ENCODE measurements at places on chromosomes 12 and 14.

DNA sequence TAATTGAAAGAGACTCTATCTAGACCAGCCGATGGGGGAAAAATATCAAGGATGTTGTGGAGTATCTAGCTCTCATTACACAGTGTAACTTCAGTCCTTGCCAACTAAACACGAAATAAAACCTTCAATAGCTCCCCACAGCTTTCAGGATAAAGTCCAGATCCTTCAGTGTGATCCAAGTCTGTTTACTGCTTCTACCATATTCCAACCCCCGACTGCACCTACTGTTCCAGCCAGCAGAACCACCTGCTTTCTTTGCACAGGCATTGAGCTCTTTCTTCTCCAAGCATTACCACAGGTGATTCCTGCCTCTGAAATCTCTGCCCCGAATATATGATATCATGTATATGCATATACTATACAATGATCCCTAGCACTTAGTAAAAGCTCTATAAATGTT lies 2.2 kb upstream of the LRRC23 start:
- no peak for DNase-seq

GRCh38 chr14:23432102-23432925 lies 3.1 kb downstream of the MYH7 start:
- no peak for DNase-seq

GRCh38 chr14:54202288-54202687 lies 194.5 kb upstream of the CDKN3 start:
- no peak for DNase-seq

DNA sequence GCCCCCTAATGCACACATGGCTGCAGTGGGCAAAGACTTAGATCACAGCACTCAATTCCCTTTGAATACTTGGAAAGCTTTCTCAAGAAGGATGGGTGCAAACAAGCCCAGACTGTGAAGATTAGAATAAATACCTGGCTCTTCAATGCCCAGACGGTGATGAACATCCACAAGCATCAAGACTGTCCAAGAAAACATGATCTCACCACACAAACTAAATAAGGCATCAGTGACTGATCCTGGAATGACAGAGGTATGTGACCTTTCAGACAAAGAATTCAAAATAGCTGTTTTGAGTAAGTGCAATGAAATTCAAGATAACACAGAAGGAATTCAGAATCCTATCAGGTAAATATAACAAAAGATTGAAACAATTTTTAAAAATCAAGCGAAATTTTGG lies 43.8 kb upstream of the ZDHHC17 start:
- DNase-seq, result no peak

DNA sequence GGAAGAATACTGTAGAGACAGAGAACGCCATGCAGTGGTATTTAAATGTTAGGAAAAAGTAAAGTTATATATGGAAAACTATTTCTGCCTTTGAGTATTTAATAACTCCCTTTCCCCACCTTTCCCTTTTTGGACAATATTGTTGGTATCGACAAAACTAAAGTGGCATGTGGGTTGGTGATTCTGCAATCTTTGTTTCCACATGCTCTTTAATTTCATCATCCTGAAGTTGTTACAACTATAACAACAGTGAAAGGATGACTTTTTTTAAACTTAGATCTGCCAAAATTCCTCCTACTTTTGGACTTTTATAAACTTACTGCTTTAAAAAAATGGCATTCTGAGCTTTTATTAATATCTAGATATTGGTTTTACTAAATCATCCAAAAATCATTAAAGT lies 25.3 kb downstream of the TTC8 start:
- no peak for DNase-seq

- no peak for DNase-seq
Observed at GRCh38 chr12:71046215-71046614, 111.6 kb downstream of the TSPAN8 start.

DNA sequence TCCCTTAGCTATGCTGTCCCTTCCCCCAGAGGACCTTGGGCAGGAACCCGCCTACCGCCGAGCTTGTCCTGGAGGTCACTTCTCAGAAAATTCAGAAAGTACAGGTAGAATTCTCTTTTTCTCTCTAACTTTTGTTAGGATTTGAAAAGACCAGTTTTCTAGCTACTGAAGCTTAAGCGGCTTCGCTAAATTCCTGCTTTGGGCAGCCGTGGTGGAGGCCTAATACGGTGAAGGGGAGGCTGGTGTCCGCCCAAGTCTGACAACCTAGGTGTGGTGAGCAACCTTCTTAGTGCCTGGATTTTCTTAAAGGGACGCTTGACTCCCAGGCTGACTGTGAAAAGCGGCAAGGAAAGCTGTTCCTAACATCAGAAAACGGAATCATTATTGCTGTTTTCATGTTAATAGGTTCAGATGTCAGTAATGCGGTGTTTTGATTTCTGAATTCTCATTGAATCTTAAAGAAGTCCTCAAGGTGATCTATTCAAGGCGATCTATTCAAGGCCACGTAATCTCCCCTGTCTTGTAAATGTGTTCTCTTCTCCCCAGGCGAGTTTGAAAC lies 835 bp downstream of the FGD4 start:
- DNase-seq, result no peak

GRCh38 chr12:24049728-24050127 lies 100.3 kb upstream of the SOX5 start:
- no peak for DNase-seq

GRCh38 chr12:113231235-113232088 lies 10.2 kb downstream of the TPCN1 start:
- no peak for DNase-seq

DNA sequence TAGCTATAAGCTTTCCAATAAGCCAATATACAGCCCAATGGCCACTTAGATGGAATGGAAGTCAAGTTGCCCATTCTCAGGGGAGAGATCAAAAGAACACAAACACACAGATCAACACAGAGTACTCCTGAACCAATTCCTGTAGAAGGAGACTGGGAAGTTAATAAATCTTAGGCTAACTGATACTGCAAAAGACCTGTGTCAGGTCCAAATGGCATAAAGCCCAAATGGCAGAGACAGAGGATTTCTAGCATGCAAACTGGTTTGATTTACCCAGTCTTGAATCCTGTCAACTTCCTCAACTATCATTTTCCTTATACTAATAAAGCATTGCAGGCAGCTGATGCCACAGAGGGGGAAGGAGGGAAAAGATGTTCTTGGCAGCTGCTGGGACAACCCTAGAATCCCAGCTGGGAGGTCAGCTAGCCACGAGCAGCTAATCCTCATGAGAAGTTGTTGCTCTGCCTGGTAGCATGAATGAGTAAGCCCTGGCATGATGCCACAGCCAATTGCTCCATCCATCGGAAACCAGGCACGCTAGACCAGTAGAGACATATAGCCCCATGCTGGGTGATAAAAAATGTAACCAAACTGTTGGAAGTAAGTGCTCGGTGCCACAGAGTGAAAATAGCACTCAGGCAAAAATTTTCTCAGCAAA lies 26.2 kb downstream of the ANG start:
- no peak for DNase-seq

DNA sequence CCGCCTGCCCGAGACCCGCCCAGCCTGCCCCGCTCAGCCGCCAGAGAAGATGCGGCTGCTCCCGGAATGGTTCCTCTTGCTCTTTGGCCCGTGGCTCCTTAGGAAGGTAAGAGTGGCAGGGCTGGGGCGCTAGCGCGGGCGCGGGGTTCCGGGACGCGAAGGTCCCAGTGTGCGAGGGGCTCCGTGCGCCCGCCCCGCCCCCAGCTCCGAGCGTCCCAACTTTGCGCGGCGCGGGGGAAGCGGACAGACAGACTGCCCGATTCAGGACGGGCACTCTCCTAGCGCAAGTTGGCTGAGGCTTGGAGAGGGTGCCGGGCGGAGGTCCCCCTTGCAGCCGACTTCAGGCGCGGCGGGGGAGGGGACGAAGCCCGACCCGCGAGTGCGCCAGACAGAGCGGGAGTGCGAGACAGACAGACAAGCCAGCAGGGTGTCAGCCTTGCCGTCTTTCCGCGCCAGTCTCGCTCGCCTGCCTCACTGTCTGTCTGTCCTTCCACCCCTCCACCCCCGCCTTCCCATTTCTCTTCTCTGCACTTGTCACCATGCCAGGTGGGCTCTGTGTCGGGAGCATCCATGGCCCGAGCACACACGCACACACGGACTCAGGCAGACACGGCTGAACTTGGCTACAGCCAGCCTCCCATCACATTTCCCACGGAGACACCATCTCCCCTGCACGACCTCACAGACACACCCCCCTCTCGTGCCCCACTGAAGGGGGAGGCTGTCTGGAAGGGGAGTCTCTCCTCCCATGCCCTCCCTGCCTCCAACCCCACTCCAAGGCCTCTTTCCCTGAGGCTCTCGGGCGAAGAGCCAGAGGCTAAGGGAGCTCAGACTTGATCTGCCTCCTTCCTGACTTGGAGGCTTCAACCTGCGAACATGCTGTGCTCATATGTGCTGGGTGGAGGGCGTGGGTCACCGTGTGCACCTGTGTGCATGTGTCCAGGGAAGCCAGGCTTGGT lies 606 bp downstream of the NXPH4 start:
- DNase-seq, result peak; percentile 28

DNA sequence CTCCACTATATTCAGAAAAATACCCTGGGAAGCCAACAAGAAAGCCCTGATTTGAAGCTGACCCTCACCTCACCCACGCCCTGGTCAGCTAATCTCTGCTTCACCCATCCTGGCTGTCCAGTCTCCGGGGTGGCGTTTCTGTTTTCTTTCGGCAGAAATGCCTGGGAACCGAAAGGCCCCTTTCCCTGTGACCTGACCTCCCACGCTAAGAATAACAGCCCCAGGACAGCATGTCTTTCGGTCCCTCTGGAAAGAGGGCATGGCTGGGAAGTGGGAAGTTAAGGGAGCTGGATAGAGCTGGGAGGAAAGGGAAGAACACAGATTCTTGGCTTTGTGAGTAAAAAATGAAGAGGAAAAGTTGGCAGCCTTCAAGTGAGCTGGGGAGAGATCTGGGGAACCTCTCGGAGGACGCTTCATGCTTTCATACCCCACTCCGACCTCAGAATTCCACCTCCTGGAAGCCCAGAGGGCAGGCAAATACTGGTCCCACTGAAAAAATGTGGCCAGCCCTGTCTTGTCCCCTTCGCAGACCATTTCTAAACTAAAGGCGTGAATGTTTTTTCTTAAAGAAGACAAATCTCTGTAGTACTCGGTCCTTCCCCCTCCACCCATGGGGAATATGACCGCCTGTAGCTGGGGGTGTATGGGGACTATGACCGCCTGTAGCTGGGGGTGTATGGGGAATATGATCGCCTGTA lies 163.0 kb upstream of the FKBP4 start:
- no peak for DNase-seq

GRCh38 chr14:97002454-97002853 lies 205.3 kb downstream of the VRK1 start:
- no peak for DNase-seq

GRCh38 chr12:66113471-66113870 lies 17.1 kb downstream of the LLPH start:
- DNase-seq, result no peak

DNA sequence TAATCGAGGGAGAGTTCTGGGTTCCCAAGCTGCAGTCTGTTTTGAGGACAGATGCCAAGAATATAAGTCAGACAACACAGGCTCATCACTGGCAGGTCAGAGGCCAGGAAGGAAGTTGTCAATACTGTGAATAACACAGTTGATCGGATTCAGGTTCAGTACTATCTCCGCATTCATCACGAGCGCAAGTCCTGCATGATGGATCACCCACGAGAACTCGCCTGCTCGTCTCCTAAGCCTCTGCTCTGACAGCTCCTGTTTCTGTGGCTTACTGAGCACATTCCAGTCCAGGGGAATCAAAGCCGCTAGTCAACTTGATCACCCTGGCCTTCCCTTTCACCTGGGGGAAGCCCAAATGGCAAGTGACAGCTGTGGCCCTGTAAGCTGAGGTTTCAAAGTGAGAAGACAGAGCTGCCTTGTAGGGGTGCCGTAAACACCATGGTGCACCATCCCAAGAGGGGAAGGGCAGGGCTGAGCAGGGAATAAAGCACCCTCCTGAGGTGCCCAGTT lies 60.1 kb upstream of the DICER1 start:
- DNase-seq, result no peak

- no peak for DNase-seq
Observed at GRCh38 chr14:73762375-73762822, 48.2 kb upstream of the PNMA1 start.

DNA sequence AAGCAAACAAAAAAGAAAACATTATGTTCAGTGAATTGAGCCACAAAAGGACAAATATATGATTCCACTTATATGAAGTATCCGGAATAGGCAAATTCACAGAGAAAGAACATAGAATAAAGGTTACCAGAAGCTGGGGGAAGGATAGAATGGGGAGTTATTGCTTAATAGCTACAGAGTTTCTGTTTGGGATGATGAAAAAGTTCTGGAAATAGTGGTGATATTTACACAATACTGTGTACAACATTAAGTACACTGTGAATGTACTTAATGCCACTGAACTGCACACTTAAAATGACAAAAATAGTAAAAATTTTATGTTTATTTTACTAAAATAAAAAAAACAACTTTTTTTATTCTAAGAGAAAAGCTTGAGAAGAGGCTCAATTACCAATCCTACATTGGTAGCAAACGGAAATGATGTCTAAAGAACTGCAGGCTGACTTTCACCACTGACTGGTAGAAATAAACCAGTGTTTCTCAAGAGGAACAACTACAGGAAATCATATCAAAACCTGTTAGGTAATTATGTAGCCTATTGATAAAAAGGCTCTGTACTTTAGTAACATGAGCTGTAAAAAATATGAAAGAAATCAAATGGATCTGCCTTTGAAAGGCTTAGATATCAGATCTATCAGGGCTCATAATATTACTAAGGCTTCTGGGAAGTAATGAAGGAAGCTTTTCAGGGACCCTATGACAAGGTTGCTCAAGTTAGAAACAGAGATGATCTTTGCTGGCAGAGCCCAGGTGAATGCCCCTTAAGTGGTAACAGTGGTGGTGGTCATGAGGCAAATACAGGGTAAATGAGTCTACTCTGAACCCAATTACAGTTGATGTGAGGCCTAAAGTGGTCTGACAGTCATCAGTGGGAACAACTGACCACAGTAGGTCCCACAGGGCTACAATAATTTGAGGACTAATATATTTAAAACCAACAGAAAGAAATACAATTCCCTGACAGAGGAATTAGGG lies 41.3 kb downstream of the BAZ1A start:
- DNase-seq, result no peak

DNA sequence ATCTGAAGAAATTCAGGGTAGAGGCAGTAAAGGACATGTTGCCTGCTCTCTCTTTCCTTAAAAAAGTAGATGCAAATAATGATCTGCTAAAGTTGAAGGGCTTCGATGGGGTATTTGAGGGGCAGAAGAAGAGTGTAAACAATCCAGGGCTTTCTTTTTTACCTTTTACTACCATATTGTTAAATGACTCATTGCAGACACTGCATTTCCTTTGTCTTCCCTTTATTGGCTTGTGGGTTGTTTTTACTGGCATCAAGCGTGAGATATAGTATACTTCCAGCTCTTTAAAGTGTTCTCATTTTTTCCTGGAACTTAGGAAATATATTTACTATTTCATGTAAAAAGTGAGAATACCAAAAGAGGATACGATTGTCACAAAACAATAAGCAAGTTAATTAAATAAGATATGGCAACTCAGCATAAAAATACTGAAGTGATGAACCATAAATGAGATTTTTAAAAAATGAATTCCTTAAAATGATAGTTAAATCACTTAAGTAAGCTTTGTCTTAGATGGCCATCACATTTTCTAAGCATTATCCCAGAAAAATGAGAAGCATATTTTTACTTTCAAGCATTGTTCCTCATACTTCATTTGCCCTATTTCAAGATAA lies 72.3 kb upstream of the KRAS start:
- DNase-seq, result no peak

- DNase-seq, result no peak
Observed at GRCh38 chr12:4169531-4169930, 104.0 kb upstream of the CCND2 start.
